ENCODE measurements at places on chromosomes 1 and 21.

- DNase-seq = no peak
These were observed 22.0 kb upstream of the BOLA1 start for GRCh38 chr1:149877211-149877946.

DNA sequence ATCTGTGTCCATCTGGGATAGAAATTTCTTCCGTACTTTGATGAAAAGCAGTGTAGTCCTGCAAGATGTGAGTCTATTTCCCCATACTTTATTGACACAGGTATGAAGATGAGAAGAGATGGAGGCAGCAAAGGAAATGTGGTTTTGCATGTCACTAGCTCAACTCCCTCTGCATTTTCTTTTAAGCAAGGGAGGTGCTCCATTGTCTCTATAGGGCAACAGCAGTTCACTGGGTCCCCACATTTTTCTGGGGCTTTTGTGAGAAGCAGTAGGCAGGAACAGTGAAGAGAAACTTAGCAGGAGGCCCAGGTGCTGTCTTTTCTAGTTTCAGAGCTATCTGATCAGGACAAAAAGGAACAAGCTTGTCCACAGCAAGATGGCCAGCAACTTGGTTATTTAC is 37.1 kb downstream of the C21orf91 start:
- no peak for DNase-seq

GRCh38 chr1:85815906-85816305 is 107.7 kb upstream of the ZNHIT6 start:
- DNase-seq = no peak

GRCh38 chr1:94416901-94417727 is 1.1 kb upstream of the ABCD3 start:
- no peak for DNase-seq

GRCh38 chr1:3282186-3282585 is 172.3 kb upstream of the ARHGEF16 start:
- DNase-seq = no peak

DNA sequence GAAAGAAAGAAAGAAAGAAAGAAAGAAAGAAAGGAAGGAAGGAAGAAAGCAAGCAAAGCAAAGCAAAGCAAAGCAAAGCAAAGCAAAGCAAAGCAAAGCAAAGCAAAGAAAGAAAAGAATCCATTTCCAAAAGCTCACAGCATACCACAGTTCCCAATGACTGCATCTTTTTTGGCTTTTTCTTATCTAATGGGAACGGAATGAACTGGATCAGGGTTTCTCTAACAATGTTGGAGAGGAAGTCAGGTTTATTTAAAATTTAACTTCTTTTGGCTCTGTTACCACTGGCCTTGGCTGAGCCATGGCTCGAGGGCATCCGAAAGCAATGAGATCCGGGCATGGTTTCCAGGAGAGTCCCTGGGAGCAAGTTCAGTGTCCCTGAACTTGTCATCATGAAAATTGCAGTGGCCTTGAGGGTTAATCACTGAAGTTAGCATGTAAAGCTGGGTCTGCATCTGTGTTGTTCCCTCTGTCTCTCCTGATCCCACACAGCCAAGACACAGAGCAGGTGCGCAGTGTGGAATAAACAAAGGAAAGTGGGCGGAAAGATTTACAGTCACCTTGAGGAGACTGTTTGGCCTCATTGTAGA is 34.6 kb upstream of the CTPS1 start:
- DNase-seq = no peak

GRCh38 chr1:106678279-106679050 is 378.0 kb upstream of the PRMT6 start:
- DNase-seq = no peak

GRCh38 chr1:100835866-100836842 is 58.5 kb downstream of the EXTL2 start:
- DNase-seq = no peak

GRCh38 chr1:203017061-203017460 is 9.2 kb upstream of the PPFIA4 start:
- no peak for DNase-seq

Measured in H1 (cell line).